ENCODE measurements at places on chromosomes 4 and X. TPM values are rescaled to one million over a fixed set of nuclear protein-coding genes. Genes with fewer than 3 reads are reported as not detected.

GRCh38 chr4:69707807-69708206 lies 52.6 kb downstream of the SULT1B1 start:
- no peak for DNase-seq

GRCh38 chr4:2339458-2340271 lies 77.8 kb upstream of the MXD4 start:
- no peak for DNase-seq

DNA sequence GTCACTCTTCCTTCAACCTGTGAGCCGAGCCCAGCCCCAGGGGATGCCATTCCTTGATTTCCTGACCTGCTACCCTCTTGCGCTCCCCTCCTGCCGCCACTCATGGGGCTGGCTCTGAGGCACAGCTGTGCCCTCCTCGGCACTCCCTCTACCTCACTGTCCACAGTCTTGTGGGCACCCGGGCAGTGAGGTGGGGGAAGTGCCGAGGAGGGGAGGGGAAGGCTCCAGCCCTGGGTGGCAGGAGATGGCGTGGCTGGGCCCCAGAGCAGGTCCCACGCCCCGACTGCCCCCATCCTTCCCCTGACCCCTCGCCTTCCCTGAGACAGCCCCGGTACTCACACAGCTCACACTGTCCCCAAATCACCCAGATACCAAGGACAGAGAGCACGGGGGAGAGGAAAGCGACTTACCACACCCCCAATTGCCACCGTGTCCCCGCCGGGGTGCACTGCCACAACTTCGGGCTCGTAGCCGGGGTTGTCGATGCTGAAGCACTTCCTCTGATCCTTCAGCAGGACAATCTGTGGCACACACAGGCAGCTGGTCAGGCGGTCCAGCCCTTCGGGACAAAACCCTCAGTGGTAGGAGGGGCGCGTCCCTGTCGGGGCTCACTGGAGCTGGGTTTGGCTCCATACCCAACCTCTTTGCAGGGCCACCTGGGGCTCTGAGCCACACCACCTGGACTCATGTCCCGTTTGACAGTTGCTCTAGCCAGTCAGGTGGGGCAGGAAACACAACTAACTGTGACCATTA lies 37.9 kb downstream of the WDR1 start:
- no peak for DNase-seq

DNA sequence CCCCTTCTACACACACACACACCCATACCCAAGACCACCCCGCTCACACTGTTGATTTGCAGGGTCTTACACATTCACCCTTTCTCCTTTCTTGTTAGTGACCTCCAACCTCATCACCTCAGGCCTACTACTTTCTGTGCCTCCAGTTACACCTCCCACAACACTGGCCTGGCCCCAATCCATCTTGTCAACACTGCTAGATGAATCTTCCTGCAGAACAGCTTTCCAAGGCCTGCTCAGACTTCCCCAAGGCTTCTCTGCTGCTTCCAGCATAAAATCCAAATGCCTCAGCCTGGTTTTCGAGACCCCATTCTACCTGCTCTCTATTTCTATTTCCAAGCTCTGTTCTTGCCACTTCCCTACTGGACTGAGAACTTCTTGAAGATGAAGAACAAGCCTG lies 79.9 kb downstream of the NHSL2 start:
- DNase-seq, result no peak

- no peak for DNase-seq
Measured at GRCh38 chrX:147376601-147377422, 534.9 kb upstream of the FMR1 start.

DNA sequence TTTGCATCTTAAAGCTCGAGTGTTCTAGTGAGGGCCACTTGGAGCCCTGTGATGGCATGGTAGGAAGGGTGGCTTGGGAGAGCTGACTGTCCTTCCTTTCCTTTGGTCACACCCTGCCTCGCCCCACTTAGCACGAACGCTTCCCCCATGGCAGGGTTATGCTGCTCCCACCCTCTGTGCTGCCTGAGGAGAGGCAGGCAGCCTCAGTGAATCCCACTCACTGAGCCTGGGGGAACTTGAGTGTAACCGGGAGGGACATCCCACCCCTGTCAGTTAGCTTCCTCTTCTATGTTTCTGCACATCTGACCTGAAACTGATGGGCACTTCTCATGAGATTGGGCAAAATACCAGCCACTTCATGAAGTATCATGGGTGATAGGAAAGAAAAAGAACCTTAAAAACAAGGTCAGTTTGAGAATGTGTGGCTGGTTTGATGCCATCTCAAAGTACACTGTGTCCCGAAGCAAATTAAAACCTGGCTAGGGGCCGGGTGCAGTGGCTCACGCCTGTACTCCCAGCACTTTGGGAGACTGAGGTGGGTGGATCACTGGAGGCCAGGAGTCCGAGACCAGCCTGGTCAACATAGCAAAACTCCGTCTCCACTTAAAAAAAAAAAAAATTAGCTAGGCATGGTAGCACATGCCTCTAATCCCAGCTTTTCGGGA lies 10.1 kb downstream of the TKTL1 start:
- DNase-seq, result no peak

- DNase-seq, result no peak
Measured at GRCh38 chrX:114162068-114162735, 421.7 kb upstream of the HTR2C start.

DNA sequence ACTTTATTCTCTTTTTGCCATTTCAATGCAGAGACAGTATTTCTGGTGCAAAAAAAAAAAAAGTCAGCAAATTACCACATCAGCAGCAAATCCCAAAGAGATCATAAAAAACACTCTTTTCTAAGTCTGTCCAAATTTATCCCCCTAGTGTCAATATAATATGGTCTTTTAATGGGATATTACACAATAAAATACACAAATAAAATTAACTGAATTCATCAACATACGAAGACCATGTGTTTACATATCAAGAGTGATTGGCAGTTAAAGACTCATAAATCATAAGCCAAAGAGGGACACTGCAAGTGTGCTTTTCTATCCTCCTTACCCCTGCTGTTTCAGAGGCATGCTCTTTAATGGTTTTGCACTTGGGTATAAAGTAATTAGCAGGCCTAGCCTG lies 340.2 kb upstream of the DKK2 start:
- DNase-seq, result no peak

DNA sequence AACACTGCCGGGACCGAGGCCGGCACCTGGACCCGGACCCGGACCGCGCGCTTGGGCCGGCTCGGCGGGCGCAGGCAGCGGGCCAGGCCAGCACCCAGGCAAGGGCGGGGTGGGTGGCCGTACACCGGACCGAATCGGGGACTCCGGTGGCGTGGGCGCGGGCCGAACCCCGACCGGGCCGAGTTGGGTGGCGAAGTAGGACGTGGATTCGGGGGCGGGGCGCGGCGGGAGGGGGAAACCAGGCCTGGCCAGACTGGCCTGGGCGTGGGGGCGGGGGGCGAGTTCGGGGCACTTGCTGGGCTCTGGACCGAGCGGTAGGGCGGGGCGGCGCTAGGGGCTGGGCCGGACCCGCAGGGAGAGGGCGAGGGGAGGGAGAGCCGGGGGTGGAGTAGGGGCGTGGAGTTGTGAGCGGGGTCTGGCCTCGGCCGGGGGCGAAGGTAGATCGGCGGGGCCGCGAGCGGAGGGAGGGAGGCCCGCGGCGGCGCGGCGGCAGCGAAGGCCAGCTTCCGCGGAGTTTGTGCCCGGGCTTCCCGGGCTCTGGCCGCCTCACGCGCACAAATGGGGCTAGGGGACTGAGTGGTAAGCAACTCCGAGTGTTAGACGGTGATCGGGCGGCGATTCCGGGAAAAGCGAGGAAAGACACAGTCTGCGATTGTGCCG lies 1.8 kb upstream of the BCORL1 start:
- DNase-seq, result no peak

GRCh38 chrX:16320765-16321355 lies 153.6 kb downstream of the MAGEB17 start:
- DNase-seq, result no peak

- no peak for DNase-seq
Measured at GRCh38 chr4:742096-742741, 36.6 kb downstream of the PCGF3 start.

DNA sequence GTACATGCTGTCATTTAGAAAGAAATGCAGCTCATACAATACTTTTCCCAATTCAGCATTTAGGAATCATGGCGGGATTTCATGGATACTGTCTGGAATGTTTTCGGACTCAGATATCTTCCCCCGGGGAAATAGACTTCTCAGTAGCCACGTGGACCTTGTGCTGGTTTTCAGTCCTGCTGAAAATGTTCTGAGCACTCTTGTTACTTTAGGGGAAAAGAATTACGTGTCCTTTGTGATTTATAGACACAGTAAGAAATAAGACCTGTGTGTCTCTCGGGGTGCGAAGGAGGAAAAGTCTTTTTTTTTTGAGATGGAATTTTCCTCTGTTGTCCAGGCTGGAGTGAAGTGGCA lies 3.8 kb downstream of the CD99 start:
- DNase-seq, result no peak

GRCh38 chrX:28549838-28550237 lies 37.4 kb upstream of the IL1RAPL1 start:
- DNase-seq, result no peak

- DNase-seq, result no peak
Measured at GRCh38 chrX:148271263-148271662, 229.2 kb upstream of the AFF2 start.

DNA sequence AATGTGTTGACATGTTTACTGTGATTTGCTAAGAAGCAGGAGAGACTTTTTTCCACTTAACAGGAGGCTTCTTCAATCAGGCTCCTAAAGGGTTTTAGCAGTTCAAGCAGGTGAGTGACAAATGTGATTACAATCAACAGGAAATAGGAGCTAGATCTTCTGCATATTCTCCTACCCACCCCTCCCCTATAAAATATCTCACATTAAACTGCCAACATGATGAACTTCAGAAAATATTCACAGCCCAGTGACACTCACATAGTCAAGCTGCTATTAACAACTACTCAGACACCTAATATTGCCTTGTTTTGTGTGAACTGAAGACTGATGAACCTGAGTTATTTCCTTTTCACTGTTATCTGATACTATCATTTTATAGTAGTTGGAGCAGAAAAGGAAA lies 55.9 kb upstream of the ANTXR2 start:
- peak; percentile 72 for DNase-seq

DNA sequence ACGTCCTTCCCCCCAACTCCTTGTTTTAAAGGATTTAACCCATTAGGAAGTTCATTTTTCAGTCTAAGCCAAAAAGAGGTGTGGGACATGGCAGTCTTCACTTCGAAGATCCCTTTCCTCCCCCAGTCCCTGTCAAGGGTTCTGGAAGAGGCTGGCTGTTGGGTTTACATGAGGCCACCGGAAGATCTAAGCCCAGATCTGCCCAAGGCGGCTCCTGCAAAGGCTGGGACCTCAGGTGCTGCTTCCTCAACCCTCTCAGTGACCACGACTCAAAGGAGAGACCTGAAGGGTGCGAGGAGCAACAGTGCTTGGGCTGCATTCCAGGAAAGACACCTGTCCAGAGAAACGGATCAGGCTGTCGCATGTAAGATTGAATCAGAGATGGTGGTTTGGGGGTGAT lies 23.5 kb upstream of the ETNPPL start:
- no peak for DNase-seq

- DNase-seq, result no peak
Measured at GRCh38 chr4:140252141-140252741, 98.3 kb upstream of the MAML3 start.

The VGLL1 gene
- total RNA-seq, result not detected

The NXT2 gene
- 34.1 TPM for total RNA-seq

The FRMPD3 gene
- not detected for total RNA-seq

The TCEAL7 gene
- not detected for total RNA-seq

The DMD gene
- 3.9 TPM for total RNA-seq

The MAGEC3 gene
- total RNA-seq, result not detected

The CD99 gene
- total RNA-seq, result 409 TPM

The PDE5A gene
- 0.17 TPM for total RNA-seq

The ZNF630 gene
- total RNA-seq, result 1.6 TPM

All from NCI-H460 (cell line).